Upper lobe of left lung (tissue), 6 donors: ENCODE measurements at places on chromosomes 2 and 18. TPM values are rescaled to one million over a fixed set of nuclear protein-coding genes. Genes with fewer than 3 reads are reported as not detected.
A peak's percentile ranks its signal among the peaks of the same experiment; 100 is the strongest.

Gene ZSWIM2
- not detected for total RNA-seq

DNA sequence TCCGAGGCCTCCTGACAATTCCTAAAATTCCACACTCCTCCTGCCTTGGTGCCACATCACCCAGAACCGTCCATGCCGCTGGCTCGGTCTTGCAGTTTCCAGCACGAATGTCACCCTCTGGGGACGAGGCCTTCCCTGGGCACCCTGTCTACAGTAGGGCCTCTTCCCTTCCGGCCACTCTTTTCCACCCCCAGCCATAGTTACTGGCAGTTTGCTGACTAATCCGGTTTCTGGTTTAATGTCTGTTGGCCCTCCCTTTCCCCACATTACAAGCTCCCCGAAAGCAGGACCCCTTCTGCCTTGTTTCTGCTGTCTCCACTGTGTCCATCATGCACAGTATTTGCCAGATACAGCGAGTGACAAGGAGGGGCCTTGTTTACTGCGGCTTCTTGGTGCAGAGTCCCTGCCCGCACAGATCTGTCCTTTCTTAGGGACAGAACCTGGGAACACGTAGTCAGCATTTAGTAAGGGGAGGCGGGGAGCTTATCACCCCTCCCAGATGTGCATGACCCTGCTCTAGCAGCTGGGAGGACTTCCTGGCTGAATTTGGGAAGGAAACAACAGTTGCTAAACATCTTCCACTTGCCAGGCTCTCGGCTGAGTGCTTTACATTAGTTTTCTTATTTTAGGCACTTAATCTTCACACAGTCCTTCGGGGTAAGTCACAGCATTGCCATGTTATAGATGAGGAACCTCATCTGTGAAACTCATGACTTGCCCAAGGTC is 23.6 kb upstream of the CATIP start:
- peak overlapping the region; percentile 86 for H3K27ac ChIP-seq
- peaks cover 24% of the 10 kb centered on the region for H3K4me1 ChIP-seq
- no peak for DNase-seq
- no peaks in the 10 kb centered on the region for H3K36me3 ChIP-seq
- no peaks in the 10 kb centered on the region for H3K27me3 ChIP-seq

Gene GULP1
- total RNA-seq, result 39.5 TPM

Gene NIF3L1
- total RNA-seq, result 14.7 TPM

- H3K27me3 ChIP-seq, result no peaks in the 10 kb centered on the region
- H3K27ac ChIP-seq, result peak overlapping the region; percentile 88
- H3K36me3 ChIP-seq, result no peaks in the 10 kb centered on the region
- peaks cover 15% of the 10 kb centered on the region for H3K4me1 ChIP-seq
- DNase-seq, result peak; percentile 93
- peak overlapping the region; percentile 73 for H3K4me3 ChIP-seq
Measured at GRCh38 chr18:48540251-48541025, 1.6 kb downstream of the CTIF start.

DNA sequence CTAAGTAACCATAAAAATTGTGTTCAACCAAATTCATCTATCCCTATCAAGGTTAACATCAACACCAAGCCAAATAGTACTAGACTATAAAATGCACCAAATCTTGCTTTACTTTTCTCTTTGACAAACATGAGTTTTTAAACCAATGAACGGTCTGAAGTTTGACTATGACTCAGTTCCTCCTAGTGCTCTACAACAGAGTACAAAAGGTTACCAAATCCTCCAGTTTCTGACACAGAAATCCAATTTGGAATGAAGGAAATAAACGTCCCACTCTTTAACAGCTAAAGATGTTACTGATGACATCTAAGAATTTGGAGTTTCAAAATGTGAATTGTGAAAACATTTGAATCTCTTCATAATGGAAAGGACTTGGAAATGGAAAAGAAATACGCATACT is 11.8 kb upstream of the ACVR1 start:
- H3K27ac ChIP-seq, result no peak overlapping the region
- no peaks in the 10 kb centered on the region for H3K27me3 ChIP-seq
- no peak overlapping the region for H3K4me3 ChIP-seq
- no peaks in the 10 kb centered on the region for H3K4me1 ChIP-seq
- no peak for DNase-seq
- H3K36me3 ChIP-seq, result no peaks in the 10 kb centered on the region

DNA sequence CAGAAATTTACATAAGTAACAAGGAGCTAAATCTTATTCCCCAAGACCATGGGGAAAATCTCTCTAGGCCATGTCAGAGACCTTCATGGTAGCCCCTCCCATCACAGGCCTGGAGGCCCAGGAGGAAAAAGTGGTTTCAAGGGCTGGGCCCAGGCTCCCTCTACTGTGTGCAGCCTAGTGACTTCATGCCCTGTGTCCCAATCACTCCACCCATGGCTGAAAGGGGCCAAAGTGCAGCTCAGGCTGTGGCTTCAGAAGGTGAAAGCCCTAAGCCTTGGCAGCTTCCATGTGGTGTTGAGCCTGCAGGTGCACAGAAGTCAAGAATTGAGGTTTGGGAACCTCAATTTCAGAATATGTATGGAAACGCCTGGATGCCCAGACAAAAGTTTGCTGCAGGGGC is 1612.7 kb upstream of the SLC39A10 start:
- H3K4me1 ChIP-seq, result no peaks in the 10 kb centered on the region
- no peaks in the 10 kb centered on the region for H3K36me3 ChIP-seq
- H3K4me3 ChIP-seq, result no peak overlapping the region
- no peak overlapping the region for H3K27ac ChIP-seq
- no peaks in the 10 kb centered on the region for H3K27me3 ChIP-seq

GRCh38 chr2:240981280-240981679 is 17.1 kb upstream of the SNED1 start:
- H3K36me3 ChIP-seq, result no peaks in the 10 kb centered on the region
- DNase-seq, result no peak
- H3K4me1 ChIP-seq, result peaks cover 4% of the 10 kb centered on the region
- no peak overlapping the region for H3K27ac ChIP-seq

DNA sequence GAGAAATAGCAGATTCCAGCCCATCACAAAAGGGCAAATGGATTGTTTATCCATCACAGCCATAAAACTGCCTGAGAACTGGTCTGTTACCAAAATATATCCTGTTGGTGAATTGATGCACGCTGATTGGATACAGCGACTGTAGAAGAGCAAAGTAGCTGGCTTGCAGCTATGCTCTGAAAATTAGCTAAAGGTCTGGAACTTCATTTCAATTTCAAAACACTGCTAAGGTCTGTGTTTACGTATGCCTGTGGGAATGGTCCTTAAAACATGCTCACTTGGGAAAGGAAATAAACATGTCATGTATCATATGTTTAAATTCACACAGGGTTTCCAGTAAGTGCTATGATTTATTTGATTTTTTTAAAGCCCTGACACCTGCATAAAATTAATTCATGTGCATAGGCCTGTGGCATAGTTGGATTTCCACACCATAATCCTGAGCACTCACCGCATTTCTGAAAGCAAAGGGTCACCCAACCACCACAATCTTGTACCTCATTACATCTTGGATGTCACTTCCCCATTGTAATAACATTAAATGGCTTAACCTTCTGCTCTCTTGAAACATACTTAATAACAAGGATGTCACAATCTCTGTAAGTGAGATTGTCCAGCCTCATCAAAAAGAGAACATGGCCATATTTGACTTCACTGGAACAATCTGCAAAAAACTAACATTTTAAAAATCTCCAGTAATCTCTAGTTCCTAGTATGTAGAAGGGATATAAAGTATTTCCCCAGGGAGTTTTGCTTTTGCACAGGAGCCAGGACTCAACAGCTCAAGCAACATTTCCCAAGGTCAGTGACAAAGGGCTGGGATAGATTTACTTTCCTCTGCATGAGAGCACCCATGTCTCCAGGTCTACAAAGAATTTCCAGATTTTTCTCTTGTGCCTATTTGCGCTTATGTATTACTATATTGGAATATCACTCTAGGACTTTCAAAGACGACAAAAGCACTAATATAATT is 109.8 kb downstream of the FARSB start:
- H3K27me3 ChIP-seq, result no peaks in the 10 kb centered on the region
- H3K36me3 ChIP-seq, result no peaks in the 10 kb centered on the region
- H3K27ac ChIP-seq, result no peak overlapping the region

Gene DUSP2
- total RNA-seq, result 7.9 TPM

Gene LONRF2
- total RNA-seq, result 5.0 TPM

DNA sequence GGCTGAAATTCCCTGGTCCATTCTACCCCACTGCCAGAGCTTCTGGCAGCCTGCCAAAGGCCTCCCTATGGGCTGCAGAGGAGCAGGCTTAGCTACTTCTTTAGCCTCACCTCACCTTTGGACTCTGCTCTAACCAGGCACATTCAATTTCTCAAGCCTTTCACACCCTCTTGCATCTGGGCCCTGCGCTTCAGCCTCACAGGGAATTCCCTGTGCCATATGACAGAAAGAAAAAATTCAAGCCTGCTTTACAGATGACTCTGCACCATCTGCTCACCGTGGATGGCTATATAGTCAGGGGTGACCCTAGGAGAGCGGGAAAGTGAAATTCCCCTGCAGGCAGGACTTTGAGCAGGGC is 62.5 kb downstream of the REEP1 start:
- no peak for DNase-seq
- no peaks in the 10 kb centered on the region for H3K27me3 ChIP-seq
- H3K4me3 ChIP-seq, result no peak overlapping the region
- no peaks in the 10 kb centered on the region for H3K4me1 ChIP-seq

GRCh38 chr2:216833061-216833460 is 26.8 kb downstream of the TNP1 start:
- DNase-seq, result no peak
- H3K4me1 ChIP-seq, result no peaks in the 10 kb centered on the region
- no peak overlapping the region for H3K4me3 ChIP-seq
- H3K36me3 ChIP-seq, result no peaks in the 10 kb centered on the region

GRCh38 chr2:45892757-45893156 is 241.3 kb downstream of the PRKCE start:
- H3K4me1 ChIP-seq, result peaks cover 74% of the 10 kb centered on the region
- no peaks in the 10 kb centered on the region for H3K36me3 ChIP-seq
- peak overlapping the region; percentile 74 for H3K27ac ChIP-seq
- no peak for DNase-seq

- peaks cover 5% of the 10 kb centered on the region for H3K4me1 ChIP-seq
- no peak overlapping the region for H3K27ac ChIP-seq
- no peak overlapping the region for H3K4me3 ChIP-seq
- no peaks in the 10 kb centered on the region for H3K27me3 ChIP-seq
- DNase-seq, result no peak
Measured at GRCh38 chr2:24642351-24642750, 150.8 kb downstream of the PTRHD1 start.

DNA sequence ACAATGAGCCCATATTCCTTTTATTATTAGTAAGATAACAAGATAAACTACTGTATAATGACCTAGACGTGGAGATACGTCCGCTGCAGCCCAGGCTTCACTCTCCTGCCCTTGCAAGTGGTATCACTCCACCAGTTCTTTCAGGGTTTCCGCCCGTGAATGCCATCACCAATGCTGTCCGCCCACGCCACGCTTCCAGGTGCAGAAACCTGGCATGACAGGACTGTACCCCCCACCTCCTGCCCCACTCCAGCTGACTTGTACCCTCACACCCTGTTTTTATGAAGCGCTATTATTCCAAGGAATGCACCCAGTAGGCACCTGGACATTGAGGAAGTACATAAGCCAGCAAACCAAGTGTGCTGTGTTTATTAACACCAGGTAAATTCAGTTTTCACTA is 79.8 kb downstream of the MYT1L start:
- H3K4me3 ChIP-seq, result no peak overlapping the region
- H3K4me1 ChIP-seq, result no peaks in the 10 kb centered on the region
- no peak overlapping the region for H3K27ac ChIP-seq
- no peak for DNase-seq
- H3K27me3 ChIP-seq, result no peaks in the 10 kb centered on the region
- no peaks in the 10 kb centered on the region for H3K36me3 ChIP-seq

Gene SMC6
- total RNA-seq, result 11.8 TPM

DNA sequence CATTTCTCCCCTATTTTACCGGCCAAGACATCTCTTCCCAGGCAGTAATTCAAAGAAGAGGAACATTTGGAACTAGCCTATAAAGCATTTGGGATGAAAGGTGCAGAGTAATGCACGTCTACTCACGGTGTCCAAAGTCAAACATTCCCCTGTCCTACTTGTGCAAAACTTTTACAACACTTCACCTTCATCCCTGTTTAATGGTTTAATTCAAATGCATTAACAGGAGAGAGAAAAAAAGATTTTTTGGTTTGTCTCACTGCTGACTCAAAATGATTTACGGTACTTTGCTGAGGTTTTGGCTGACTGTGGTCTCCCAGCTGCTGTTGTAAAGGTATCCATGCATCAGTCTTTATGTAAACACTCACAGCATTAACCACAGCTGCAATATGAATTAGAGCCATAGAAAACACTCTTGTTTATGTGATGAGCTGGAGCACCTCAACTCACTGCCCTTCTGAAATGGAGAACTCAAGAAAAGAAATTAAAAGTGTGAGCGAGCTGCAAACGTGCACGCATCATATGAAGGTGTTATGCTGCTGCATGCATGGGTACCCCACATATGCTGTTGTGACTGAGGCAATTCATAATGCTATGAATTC is 220.5 kb downstream of the PIEZO2 start:
- no peaks in the 10 kb centered on the region for H3K4me1 ChIP-seq
- H3K4me3 ChIP-seq, result no peak overlapping the region
- H3K36me3 ChIP-seq, result no peaks in the 10 kb centered on the region
- DNase-seq, result no peak
- no peaks in the 10 kb centered on the region for H3K27me3 ChIP-seq
- H3K27ac ChIP-seq, result no peak overlapping the region

DNA sequence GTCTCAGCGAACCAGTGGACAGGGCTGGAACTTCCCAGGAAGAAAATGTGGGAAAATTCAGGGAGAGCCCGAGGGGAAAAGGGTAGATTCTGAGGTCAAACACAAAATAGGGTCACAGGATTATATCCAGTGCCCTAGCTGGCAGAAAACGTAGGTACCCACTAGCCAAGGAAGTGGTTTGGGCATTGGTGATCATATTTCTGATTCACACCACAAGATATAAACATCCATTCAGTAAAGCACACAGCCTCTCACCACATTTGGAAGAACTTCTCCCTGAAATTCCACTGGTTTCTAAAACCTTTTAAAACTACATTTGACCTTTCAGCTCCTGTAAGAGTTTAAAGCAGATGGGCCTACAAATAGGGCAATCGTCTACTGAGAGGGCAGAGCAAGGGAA is 186.9 kb downstream of the TTC32 start:
- H3K36me3 ChIP-seq, result no peaks in the 10 kb centered on the region
- no peaks in the 10 kb centered on the region for H3K27me3 ChIP-seq
- H3K27ac ChIP-seq, result no peak overlapping the region
- H3K4me1 ChIP-seq, result no peaks in the 10 kb centered on the region
- H3K4me3 ChIP-seq, result no peak overlapping the region
- no peak for DNase-seq

Gene C1QL2
- total RNA-seq, result not detected

- H3K27ac ChIP-seq, result no peak overlapping the region
- no peaks in the 10 kb centered on the region for H3K4me1 ChIP-seq
- H3K36me3 ChIP-seq, result no peaks in the 10 kb centered on the region
- H3K27me3 ChIP-seq, result no peaks in the 10 kb centered on the region
Measured at GRCh38 chr18:31658670-31659575, 25.5 kb downstream of the B4GALT6 start.
